ENCODE measurements at places on chromosomes 5 and 9.
A peak's percentile ranks its signal among the peaks of the same experiment; 100 is the strongest.

DNA sequence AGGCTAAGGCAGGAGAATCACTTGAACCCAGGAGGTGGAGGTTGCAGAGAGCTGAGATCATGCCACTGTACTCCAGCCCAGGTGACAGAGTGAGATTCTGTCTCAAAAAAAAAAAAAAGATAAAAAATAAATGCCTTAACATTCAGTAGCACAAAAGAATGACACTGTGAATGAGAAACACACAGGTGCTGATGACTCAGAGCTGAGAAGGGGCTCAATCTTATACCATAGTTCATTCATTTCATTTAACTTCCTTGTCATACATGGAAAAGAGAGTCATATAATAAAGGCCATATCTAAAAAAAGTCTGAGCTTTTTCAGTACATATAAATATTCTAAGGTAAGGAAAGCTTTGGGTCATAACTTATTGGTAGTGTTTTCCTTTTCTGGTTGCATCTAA is 40.6 kb downstream of the WWC1 start:
- DNase-seq: no peak

DNA sequence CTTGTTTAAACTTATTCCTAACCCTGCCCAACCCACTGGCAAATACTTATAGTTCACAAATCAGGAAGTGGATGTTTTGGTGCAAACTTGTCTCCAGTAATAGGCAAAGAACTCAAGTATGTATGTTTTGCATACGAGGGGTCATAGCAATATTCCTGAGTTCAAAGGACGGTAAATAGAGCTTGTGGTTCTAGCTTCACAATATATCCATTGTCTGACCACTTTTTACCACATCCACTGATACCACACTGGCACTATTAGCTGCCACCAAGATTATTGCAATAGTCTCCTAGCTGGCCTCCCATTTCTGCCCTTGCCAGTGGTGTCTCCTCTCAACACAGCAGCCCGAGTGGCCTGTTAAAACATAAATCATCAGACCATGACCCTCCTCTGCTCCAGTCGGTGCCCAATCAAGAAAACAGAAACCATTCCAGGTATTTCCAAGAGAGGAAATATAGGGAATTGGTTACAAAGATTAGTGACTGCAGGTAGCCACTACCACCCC is 17.0 kb downstream of the GRXCR2 start:
- DNase-seq: no peak

- DNase-seq: no peak
Observed at GRCh38 chr9:98191671-98192502, 550 bp downstream of the CORO2A start.

- no peak for DNase-seq
Observed at GRCh38 chr9:68697851-68698250, 7.2 kb upstream of the PIP5K1B start.

- DNase-seq: no peak
Observed at GRCh38 chr5:127820910-127821553, 117.8 kb downstream of the CCDC192 start.

DNA sequence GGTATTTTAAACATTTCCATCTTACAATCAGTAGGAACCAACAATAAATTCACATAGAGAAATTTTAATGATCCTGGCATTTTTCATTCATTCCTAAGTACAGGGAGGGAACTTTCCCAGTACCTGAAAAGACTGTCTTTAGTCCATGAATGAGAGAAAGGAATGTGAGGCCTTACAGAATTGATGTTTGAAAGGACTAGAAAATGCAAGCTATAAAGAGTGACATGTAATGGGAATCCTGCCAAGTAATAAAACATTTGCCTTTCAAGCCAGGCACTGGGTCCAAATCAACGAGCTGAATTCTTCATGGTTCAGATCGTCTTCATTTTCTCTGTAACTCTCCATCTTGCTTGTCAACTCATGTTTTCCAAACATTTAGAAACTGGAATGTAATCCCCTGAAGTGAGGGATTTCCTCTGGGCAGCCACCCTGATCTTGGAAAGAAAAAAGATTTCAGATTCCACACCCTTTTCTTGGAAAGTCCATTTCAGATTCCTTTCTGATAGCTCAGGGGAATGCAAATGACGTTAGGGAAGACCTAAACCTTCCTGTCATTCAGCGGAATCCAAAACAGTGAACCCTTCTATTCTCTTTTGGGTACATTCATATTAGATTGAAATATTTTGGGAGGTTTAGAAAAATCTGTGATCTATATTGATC is 315.8 kb downstream of the SH3GL2 start:
- no peak for DNase-seq

DNA sequence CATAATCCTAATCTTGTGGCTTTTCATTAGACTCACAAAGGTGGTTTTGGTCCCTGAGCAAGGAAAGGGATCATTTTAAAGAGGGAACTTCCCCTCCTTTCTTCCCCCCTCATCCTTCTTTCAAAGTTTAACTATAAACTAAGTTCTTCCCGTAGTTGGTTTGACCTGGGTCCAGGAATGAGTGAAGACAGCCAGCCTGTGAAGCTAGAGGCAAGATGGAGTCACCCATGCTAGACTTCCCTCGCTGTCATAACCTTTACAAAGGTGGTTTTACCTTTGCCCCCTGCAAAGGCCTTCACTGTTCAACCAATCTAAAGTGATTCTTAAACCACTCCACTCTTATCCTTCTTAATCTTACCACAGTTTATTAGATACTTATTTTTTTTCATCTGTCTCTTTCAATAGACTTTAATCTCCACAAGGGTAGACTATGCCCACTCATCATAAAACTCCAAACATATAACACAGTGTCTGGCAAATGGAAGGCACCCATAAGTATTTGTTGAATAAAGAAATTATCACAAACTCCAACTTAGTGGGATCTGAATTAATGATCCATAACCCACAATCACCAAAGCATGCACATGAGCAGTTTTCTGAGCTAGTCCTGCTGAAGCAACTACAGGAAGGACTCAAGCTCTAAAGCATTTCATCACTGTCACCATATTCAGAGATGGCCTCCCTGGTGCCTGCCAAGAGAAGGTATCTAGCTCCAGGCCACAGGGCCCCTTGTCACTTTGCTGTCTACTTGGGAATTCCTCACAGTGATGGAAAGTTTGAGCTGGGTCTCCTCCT is 369.0 kb downstream of the SPOCK1 start:
- no peak for DNase-seq

DNA sequence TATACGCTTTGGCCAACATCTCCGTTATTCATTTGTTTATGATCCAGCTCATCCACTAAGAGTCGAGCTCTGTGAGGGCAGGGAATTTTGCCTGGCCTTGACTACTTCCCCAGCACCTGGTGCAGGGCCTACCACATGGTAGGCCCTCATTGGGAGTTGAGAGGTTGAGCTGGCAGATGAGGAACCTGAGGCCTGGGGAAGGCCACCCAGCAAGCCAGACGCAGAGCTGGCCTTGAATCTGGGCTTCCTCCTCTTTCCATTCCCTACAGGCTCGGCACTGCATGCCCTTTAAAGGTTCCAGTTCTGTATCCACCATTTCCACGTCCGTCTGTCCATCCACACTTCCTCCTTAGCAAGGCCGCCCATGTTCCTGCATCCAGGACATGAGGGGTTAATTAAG is 24.2 kb downstream of the KCNMB1 start:
- no peak for DNase-seq

DNA sequence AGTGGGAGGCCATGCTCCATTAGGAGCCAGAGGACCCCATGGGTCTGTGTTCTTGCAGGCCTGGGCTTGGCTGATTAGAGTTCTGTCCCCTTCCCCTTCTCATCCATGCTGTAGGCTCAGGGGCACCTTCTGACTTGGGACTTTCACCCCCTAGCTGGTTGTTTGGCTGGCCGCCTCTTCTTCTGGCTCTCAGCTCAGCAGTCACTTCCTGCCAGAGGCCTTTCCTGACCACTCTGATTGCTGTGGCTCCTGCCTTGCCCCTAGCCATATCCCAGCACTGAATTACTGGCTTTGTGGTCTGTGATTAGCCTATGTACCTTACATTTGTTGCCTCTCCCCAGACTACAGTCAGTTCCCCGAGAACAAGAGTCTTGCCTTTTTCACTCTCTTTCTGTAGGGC is 14.6 kb downstream of the ENTREP1 start:
- DNase-seq: no peak

DNA sequence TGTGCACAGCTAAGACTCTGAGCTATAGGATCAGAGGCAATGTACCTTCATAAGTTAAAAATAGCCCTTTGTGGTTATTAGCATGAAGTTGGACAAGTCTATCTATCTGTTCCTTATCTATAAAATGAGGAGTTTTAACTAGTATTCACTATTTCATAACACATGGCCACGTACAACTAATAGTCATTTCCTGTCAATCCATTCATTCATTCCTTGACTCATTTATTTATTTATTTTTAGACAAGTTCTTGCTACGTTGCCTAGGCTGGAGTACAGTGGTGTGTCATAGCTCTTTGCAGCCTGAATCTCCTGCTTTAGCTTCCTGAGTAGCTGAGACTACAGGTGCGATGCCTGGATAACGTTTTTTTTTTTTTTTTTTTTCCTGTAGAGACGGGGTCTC is 92.1 kb downstream of the NR3C1 start:
- no peak for DNase-seq

- no peak for DNase-seq
Observed at GRCh38 chr9:119838210-119838609, 469.0 kb upstream of the BRINP1 start.

GRCh38 chr5:125409234-125409860 is 662.9 kb upstream of the ZNF608 start:
- DNase-seq: no peak

GRCh38 chr9:95463148-95464060 is 53.4 kb downstream of the PTCH1 start:
- DNase-seq: no peak

DNA sequence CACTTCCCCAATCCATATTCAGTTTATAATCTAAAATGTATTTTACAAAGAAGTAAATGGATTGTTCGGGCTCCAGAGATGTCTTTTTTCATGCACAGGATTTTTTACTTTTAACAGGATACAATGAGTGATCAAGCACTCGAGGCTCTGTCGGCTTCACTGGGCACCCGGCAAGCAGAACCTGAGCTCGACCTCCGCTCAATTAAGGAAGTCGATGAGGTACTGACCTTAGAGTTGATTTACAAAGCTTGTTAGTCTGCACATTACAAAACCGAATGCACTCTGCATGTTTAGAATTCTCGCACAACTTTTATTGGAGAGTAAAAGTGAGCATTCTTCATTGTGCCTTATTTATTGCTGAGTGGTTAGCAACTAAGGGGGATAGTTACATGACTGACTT is 65.2 kb downstream of the ERAP1 start:
- no peak for DNase-seq

DNA sequence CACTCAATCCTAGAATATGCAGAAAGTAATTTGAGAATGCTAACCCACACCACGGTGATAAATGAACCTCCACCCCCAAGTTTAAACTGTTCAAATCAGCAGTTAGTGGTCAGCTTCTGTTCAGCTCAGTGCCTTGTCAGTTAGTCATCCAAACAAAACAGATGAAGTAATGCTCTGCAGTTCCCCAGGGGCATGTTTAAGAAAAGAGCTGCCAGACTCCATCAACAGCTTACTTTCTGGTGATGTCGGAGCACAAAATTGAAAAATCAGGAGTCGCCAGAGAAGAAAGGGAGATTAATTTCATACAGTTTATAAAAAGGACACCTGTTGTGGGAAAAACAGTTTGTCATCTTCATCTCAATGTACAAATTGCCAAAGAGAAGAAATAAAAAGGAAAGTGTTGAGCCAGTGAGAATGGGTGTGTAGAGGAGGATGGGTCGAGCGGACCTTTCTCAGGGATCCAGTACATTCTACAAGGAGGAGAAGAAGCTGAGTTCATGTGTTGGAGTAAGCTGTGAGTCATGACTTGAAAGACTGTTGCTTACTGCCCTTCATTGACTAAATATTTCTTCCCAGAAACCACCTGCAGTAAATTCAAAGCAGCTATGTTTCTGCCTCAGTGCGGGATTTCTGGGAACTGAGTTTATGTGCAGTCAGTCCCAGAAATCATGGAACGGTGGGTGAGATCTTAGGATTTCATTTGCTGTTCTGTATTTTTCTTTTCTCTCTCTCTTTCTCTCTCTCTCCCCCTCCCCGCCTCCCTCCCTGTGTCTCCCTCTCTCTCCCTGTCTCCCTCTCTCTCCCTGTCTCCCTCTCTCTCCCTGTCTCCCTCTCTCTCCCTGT is 13.7 kb downstream of the TRIO start:
- no peak for DNase-seq

DNA sequence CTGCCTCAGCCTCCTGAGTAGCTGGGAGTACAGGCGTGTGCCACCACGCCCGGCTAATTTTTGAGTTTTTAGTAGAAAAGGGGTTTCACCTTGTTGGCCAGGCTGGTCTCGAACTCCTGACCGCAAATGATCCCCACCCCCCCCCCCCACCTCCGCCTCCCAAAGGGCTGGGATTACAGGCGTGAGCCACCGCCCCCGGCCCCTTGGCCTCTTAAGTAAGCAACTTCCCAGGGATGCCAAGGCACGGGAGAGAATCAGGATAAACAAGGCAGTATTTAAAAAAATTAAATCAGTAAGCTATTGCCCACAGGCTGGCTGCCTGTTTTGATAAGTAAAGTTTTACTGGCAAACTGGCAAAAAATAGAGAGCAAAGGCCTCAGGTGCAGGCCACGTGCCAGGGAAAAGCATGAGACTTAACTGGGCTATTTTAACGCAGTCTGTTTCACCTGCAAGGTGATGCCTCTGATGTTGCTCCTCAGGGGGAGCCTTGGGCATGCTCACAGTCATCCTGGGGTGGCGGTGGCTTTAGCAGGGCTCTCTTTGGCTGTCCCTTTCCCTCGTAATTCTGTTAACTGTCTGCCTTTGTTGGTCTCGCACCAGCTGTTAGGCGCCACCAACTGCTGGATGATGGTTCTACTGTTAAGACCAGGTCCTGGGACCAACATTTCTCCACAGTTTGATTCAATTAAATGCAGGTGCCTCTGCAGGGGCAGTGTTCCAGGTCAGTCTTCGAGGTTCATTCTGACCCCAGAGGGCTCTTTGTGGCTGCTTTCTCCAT is 19.4 kb upstream of the RNF130 start:
- DNase-seq: no peak

DNA sequence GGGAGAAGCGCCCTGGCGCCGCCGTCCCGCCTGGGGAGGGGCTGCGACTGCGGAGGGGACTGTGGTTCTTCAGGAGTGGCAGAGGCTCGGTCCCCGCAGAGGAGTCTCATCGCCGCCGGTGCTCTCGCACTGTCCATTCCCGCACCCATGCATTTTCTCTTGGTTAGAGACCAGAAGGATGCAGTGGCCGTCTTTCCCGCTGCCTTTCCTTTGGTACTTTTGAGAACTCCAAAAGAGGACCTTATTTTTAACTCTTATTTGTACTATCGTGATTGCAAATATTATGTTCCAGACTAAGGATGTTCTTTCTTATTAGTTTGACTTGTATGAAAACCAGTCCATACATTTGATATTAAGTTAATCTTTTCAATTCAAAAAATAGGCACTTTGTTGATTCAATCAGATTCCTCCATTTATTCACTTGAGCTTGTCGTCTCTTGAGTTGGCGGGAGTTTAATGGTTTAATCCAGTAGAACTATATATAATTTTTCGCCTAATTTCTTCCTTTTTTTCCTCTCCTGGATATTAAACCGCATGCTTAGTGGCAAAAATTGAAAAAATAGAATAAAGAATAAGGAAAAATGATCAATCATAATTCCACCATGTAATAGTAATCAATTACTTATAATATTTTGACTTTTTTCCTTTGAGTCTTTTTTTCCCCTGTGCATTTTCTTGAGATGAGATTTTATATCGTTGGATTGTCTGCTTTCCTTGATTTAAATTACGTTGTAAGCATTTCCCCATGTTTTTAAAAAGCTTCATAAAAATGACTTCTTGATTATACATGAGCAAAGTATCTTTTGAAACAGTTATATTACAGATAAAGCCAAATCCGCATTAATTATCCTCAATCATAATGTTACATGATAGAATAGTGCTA is 861 bp downstream of the ZFYVE16 start:
- DNase-seq: peak; percentile 19

- no peak for DNase-seq
Observed at GRCh38 chr9:127853312-127854183, 910 bp downstream of the ENG start.

- DNase-seq: no peak
Observed at GRCh38 chr5:121967187-121967586, 5.4 kb downstream of the SRFBP1 start.

Data from stimulated activated CD4-positive, alpha-beta T cell treated with anti-CD3 and anti-CD28 coated beads, Interleukin-12 subunit alpha, Interleukin-12 subunit beta, amount 100 ng/mL, for 24 hours (primary cell).